H4 (cell line): ENCODE measurements at places on chromosomes 6 and 20. TPM values are rescaled to one million over a fixed set of nuclear protein-coding genes. Genes with fewer than 3 reads are reported as not detected.
A peak's percentile ranks its signal among the peaks of the same experiment; 100 is the strongest.

- DNase-seq: no peak
These were observed 459.8 kb upstream of the RUNX2 start for GRCh38 chr6:44868335-44868668.

- no peak for DNase-seq
These were observed 141.7 kb downstream of the CD164 start for GRCh38 chr6:109240370-109241084.

DNA sequence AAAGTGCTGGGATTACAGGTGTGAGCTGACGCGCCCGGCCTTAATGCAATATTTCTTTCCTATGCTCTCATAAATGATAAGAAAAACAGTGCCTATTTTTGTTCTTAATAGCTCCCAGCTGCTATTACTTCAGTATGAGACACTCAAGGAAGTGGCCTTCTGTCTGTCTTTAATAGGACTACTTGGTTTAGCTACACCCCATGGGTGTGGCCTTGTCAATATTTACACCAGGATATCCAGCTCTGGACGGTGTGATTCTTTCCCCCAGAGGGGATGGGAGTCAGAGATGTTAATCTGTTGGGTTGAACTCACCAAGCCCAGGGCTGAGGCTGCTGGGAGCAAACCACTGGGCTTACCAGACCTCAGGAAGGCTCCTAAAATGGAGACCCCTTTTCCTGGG, 134.2 kb downstream of the CEP57L1 start:
- no peak for DNase-seq

DNA sequence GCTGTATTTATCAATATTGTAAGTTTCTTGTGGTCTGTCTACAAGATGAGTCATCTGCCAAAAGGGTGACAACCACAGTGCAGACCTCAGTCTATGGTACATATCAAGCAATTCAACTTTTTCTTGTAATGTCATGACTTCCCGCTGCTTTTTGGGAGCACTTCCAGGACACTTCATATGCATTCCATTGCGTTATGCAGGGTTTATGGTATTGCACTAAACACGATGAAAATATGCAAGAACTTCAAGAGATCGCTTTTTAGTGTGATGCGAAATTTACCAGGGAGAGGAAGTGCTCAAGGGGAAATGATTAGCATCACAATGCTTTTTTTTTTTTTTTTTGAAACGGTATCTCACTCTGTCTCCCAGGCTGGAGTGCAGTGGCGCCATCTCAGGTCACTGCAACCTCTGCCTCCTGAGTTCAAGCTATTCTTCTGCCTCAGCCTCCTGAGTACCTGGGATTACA, 166.5 kb downstream of the TFAP2A start:
- DNase-seq: peak; percentile 50

GRCh38 chr20:2108987-2109386, 7.4 kb downstream of the STK35 start:
- DNase-seq: no peak

GRCh38 chr6:109891924-109892323, 86.2 kb upstream of the GPR6 start:
- DNase-seq: no peak

DNA sequence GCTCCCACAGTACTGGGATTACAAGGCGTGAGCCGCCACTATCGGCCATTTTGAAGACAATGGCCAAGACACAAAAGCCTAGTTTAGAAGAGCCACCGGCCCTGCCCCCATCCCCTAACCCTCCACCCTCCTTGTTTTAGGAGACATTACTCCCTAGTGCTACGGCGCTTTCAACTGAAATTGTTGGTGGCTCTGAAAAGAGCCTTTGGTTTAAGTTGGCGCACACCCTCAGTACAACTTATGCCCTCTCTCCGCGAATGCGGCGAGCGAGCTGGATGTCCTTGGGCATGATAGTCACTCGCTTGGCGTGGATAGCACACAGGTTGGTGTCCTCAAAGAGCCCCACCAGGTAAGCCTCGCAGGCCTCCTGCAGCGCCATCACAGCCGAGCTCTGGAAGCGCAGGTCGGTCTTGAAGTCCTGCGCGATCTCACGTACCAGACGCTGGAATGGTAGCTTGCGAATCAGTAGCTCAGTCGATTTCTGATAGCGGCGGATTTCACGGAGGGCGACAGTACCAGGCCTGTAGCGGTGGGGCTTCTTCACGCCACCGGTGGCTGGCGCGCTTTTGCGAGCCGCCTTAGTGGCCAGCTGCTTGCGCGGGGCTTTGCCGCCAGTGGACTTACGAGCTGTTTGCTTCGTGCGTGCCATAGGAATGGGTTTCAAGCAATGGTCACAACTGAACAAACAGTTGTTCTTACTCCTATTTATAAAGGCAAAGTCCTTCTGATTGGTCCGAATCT, 114.9 kb upstream of the BTN3A2 start:
- peak; percentile 88 for DNase-seq

GRCh38 chr6:47592131-47592840, 106.1 kb upstream of the ADGRF4 start:
- DNase-seq: no peak

DNA sequence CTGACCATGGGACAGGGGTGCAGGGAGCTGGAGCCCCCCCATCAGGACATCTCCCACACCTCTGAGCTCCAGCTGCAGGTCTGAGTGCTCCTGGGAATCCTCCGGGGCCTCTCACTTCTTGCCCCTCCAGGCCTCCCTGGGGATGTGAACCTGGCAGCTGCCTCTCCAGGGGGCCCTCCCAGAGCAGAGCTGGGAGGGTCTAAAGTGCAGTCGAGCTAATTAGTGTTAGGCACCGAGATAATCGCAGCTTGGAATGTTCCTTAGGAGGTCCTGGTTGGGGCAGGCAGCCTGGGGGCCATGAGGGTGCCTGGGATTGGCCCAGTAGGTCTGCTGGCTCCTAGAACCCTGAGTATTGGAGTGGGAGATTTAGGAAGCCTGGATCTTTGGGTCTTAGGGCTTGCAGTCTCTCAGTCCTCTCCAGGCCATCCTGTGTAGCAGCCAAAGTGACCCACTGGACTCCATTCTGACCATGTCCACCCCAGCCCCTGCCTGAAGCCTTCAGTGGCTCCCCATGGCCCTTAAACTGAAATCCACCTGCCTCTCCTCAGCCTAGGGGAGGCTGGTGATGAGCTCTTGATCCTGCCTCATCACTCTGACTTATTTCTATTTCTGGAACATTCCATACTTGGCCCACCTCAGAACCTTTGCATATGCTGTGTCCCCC, 26.0 kb downstream of the CEBPB start:
- DNase-seq: no peak

DNA sequence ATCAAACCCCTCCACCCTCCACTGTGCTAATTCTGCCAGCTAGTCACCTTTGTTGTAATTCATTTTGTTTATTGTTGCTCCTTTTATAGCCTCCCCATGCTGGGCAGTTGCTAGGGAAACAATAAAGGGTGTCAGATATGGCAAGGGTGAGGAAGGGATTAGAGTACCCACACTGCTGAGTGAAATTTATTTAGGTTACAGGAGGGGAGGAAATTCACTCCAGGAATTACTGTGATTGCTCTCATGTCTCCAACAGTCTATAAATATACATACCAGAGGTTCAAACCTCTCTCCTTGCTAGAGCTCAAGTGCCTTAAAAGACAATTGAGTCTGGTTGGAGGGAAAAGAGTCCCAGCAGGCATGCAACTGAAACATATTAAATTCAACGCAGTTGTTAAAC, 90.6 kb upstream of the ADGRF1 start:
- DNase-seq: no peak

GRCh38 chr6:60867548-60867947, 1418.5 kb downstream of the KHDRBS2 start:
- DNase-seq: no peak

- DNase-seq: peak; percentile 10
These were observed 301.0 kb upstream of the SLC35B3 start for GRCh38 chr6:8736156-8736895.

DNA sequence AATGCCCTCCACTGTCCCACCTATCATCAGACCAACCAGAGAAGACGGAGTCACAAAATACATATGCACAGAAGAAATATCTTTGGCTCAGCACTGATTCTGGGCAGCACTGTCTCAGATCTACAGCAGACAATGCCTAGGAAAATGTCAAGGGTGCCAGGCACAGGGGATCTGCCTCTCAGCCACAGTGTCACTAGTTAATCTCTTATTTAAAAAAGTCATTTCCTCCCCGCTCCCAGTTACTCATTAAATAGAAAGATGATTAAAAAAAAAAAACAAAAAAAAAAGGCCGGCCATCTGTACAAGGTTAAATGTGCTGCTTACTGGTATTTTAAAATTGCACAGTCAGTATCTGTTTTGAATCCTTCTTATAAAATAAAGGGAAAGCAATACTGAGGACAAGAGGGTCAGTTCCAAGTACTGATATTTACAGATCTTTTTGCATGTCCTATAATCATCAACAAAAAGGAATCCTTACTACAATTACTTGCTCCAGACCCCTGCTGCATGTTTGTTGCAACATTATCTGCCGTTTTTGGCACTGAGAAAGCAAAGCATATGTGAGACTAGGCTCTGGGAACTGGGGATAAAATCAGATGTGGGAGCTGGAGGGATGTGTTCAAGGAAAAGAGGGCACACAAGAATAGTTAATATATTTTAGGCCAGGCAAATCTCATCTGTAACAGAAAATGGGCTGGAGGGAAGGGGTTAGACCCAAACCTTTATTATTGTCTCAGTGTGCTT, 299.3 kb downstream of the KIF16B start:
- no peak for DNase-seq

GRCh38 chr20:20235681-20236080, 132.2 kb upstream of the INSM1 start:
- DNase-seq: no peak

DNA sequence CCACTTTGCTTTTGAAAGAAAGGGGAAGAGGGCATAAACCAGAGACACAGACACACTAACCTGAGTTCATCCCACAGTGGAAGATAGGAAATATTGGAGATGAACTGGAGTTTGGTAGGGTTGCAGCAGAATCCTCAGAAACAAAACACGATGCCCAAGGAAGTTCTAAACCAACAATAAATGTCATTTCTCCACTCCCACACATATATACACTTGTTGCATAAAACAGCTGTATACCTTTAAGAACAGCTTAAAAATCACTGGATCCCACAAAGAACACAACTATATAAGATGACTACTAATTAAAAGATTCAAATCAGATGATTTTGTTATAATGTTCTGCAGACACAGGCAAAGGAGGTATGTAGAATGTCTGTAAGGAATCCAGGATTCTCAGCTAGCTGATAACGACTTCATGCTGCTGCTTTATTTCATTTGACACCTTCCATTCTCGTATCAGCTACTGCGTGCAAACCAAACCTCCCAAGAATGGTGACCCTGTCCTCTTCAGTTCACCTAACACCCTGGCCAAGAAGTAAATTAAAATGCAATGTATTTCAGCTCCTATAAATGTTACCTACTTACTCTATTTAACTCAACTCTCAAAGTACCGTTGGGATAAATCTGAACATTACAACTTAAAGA, 14.3 kb downstream of the KIF13A start:
- no peak for DNase-seq

DNA sequence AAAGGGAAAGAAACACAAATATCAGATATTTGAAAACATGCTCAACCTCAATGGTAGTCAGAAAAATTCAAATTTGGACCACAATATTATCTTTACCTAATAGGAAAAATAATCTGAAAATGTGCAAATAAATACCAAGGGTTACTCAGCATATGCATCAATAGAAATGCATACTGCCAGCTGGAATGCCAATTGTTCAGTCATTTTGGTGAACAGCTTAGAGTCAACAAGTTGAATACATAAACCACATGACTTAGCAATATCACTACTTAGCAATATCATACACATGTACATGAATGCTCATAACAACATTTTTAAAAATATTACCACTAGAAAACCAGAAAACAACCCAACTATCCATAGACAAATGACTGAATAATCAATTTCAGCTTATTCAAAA, 212.7 kb downstream of the PTPRK start:
- DNase-seq: no peak

- DNase-seq: no peak
These were observed 4.0 kb downstream of the EEF1A1 start for GRCh38 chr6:73516514-73517489.

- DNase-seq: no peak
These were observed 186.9 kb downstream of the LMBRD1 start for GRCh38 chr6:69609836-69610472.

- peak; percentile 85 for DNase-seq
These were observed 16.6 kb upstream of the FBXO9 start for GRCh38 chr6:53048431-53049195.

- no peak for DNase-seq
These were observed 483.2 kb downstream of the QKI start for GRCh38 chr6:163897669-163898068.

DNA sequence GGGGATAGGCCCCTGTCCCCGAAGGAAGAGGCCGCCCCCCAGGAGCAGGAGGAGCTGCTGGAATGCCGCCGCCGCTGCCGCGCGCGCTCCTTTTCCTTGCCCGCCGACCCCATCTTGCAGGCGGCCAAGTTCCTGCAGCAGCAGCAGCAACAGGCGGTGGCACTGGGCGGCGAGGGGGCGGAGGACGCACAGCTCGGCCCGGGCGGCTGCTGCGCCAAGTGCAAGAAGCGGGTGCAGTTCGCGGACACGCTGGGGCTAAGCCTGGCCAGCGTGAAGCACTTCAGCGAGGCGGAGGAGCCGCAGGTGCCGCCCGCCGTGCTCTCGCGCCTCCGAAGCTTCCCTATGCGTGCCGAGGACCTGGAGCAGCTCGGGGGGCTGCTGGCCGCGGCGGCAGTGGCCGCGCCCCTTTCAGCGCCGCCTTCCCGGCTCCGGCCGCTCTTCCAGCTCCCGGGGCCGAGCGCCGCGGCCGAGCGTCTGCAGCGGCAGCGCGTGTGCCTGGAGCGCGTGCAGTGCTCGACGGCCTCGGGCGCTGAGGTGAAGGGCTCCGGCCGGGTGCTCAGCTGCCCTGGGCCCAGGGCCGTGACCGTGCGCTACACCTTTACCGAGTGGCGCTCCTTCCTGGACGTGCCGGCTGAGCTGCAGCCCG, 630 bp downstream of the PPP1R3G start:
- no peak for DNase-seq

DNA sequence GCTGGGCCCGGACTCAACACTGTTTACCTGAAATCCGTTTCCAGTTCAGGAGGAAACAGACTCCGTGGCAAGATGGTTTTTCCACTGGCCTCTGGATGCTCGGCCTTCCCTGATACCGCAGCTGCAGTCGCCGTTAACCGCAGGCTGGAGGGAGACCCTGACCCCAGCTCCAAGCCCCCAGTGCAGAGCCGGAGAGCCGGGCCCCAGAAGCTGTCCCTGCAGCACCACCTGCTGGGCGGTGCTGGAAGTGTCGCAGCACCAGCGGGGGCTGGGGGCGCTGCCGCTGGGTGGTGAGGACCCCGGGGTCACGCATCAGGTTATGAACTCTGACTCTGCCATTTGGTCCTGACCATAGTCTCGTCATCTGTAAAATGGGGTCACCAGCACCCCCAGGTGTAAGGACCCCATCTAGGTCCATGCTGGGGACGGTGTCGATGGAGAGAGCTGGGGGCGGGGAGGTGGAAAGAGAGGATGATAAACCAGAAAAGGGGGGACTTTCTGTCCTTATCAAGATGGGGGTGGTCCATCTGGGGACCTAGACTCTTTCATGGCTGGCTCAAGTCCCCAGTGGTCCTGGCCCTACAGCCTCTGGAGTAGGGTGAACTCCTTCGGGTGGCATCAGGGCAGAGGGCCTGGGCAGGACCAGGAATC, 20.8 kb upstream of the CHRNA4 start:
- no peak for DNase-seq

Gene CHRNA4
- not detected in 2 replicates for total RNA-seq

Gene SIRPB1
- total RNA-seq: 0.31 and 1.6 TPM in 2 replicates

Gene PCSK2
- 1.6 TPM in 1 of 2 replicates, not detected in the other for total RNA-seq

Gene ECT2L
- not detected in 2 replicates for total RNA-seq

Gene MDFI
- total RNA-seq: 0.72 TPM in 1 of 2 replicates, not detected in the other

Gene COL20A1
- 0.27 TPM in 1 of 2 replicates, not detected in the other for total RNA-seq

Gene FOXC1
- 4.8 and 4.9 TPM in 2 replicates for total RNA-seq

Gene CASP8AP2
- 4.1 and 5.1 TPM in 2 replicates for total RNA-seq

Gene PRSS35
- total RNA-seq: not detected in 2 replicates

Gene SLPI
- total RNA-seq: 79.8 and 84.9 TPM in 2 replicates

Gene IL20RA
- total RNA-seq: 0.14 TPM in 1 of 2 replicates, not detected in the other

Gene TRIM40
- total RNA-seq: not detected in 2 replicates
